ENCODE measurements at places on chromosomes 6 and 20.

DNA sequence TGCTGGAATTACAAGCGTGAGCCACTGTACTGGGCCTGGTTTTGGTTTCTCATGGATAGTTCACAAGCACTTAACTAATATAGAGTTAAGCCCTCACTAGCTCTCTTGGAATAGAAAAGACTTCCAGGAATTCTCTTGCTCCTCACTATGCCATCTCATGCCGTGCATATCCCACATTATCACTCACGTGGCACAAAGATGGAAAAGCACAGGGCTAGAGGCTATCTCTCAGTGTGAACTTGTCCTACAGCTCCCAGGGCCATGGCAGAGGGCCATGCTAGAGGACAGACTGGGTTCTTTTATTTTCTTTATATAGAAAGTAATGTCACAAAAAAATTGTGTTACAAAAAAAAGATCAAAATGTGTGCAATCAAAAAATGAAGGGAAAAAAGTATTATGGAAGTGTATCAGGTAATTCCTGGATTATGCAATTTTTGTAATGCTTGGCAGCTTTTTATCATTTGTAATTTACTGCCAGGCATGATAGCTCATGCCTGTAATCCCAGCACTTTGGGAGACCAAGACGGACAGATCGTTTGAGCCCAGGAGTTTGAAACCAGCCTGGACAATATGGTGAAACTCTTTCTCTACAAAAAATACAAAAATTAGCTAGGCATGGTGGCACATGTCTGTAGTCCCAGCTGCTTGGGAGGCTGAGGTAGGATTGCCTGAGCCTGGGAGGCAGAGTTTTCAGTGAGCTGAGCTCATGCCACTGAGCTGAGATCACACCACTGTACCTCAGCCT, 6.4 kb upstream of the SLC2A12 start:
- DNase-seq = no peak

- DNase-seq = no peak
Observed at GRCh38 chr20:13765299-13765698, 19.4 kb downstream of the ESF1 start.

GRCh38 chr6:100774681-100775080, 106.4 kb downstream of the ASCC3 start:
- DNase-seq = no peak

DNA sequence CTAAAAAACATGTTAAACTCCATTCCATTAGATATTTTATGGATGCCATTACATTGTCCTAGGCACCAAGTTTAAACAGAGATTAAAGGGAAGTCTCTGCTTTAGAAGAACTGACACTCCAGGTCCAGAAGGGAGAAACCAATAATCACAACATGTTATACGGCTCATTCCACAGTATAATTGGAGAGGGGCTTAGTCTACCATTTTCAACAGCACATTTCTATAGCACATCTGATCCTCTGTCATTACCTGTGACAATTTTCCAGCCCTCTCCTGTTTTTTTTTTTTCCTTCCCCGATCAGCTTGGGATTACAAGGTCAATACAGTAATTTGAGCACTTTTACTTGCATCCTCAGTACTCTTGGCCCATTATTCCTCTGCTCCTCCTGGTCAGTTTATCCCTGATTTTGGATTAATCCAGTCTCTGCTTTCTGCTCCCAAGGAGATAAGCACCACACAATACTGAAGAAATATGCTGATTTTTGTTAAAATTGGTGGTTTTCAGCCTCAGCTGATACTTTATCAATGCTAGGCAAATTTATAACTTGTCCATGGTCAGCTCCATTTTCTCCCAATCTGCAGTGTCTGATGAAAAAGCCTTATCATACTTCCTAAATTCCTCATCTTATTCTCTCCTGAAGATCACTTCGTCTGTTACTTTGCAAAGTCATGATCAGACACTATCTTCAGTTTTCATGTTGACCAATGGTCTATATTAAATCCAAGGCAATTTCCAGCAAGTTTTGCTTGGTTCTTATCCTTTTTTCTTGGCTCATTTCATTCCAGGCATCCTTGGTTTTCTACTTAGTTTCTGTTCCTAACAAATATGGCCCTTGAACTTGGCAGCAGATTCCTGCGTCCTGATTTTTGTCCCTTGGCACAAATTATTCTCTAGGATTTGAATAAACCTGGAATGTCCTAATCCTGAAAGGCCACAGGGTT, 30.8 kb upstream of the SYNCRIP start:
- no peak for DNase-seq

GRCh38 chr6:109373331-109373730, 8.9 kb downstream of the CD164 start:
- DNase-seq = no peak

- DNase-seq = no peak
Observed at GRCh38 chr6:96246563-96246962, 230.8 kb downstream of the FUT9 start.

DNA sequence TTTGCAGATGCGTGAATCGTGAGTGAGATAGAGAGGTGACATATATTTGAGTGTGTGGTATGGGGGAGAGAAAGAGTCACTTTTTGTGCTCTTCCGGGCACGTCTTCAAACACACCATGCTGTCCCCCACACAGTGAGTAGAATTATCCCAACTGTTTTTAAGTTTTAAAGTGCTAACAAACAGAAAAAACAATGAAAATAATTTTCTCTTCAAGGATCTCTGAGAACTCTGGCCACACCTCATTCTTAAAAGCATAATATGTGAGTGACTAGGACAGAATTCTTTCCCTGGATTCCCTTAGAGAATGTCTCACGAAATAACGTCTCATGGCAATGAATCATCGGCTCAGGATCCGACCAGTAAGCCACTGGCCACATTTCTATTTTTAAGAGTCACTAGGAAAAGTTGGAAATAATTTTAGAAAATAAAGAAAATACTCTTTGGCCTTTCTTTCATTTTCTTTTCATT, 235.7 kb upstream of the ZNF217 start:
- DNase-seq = peak; percentile 94

DNA sequence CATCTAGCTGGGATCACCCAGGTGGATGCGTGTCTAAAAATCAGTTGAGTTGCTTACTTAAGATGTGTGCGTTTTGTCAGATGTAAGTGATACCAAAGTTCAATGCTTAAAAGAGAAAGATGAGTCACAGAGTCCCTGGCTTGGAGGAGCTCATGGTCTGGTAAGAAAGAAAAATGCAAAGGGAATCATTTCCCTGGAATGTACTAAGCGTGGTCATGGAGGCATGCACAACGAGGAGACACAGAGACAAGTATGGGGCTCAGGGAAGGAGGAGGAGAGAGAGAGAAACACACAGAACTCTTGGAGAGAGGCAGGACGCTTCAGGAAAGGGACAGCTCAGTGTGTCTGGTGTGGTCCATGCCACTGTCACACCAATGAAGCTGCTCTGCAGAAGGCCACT, 186.9 kb upstream of the GMDS start:
- peak; percentile 79 for DNase-seq

DNA sequence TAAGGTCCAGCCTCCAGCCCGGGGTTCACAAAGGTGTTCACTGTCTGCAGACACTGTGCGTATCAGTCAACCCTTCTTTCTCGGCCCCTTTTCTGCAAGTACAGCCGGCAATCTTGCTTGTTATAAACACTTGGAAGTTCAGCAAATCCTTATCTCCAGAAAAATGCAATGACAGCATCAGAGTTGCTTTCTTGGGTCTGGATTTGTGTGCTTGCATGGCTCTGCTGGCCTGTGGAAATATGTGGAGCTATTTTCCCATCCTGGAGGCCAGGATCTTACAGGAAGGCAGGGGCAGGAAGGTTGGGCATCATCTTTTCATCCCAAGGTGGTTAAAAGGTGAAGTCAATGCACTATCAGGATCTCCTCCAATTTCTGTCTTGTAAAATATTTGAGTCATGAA, 100.3 kb downstream of the SMOC2 start:
- DNase-seq = no peak

GRCh38 chr6:37522836-37523235, 23.1 kb upstream of the CCDC167 start:
- no peak for DNase-seq

DNA sequence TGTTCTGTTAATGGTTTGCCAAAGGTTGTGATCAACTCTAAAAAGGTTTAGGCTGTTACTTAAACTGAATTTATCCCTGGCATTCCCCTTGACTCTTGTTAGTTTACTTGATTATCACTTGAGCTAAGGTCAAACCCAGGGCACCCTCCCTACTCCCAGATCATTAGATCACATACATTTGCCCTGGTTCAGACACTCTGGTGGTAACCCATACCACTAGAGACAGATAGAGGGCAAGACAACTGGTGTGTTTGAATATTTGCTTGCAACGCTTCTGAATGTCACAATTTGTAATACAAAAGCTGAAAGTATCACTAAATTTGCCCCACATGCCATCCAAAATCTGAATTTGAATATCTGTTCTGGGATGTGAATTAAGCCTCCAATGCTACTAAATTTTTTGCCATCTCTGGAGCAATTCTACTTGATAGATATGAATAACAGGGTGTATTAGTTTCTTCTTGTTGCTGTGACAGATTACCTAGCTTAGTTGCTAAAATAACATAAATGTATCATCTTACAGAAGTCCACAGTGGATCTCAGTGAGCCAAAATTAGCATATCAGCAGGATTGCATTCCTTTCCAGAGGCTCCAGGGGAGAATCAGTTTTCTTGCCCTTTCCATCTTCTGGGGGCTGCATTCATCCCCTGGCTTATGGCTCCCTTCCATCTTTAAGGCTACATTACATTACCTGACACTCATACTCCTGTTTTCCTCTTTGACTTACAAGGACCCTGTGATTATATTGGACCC, 45.4 kb downstream of the FIG4 start:
- no peak for DNase-seq

DNA sequence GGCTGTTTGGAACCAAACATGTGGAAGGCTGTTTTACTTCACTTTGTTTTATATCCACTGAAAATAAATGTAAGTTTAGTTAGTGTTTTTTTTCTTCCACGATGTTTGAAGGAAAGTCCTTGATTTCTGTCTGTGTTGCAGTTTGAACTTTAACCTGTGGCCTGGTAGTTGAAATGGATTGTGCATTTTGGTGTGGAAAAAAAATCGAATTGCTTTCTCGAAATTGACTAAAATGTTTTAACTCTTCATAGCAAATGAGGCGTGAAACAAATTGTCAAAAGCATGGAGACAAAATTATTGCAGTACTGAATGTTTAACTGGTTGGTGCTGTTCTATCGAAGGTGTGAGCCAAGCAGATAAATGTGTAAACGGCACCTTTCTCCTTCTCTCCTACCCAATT, 24.5 kb downstream of the ARID1B start:
- DNase-seq = no peak

DNA sequence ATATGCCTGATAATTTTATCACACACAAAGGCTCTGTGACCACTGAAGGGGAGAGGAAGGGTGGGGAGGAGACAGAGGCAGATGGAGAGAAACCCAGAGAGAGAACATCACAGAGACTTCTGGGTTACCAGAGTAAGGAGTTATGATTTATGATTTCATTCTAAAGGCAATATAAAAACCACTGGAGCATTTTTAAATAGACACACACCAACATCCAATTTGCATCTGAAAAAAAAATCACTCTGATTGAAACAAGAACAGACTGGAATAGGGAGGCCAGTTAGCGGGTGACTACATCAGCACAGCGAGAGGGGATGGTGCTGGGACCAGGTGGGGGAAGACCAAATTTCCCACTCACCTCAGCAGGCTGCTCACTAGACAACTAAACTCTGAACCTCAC, 104.8 kb downstream of the AGPAT4 start:
- DNase-seq = no peak

- peak; percentile 24 for DNase-seq
Observed at GRCh38 chr6:15689586-15690482, 27.0 kb upstream of the DTNBP1 start.

DNA sequence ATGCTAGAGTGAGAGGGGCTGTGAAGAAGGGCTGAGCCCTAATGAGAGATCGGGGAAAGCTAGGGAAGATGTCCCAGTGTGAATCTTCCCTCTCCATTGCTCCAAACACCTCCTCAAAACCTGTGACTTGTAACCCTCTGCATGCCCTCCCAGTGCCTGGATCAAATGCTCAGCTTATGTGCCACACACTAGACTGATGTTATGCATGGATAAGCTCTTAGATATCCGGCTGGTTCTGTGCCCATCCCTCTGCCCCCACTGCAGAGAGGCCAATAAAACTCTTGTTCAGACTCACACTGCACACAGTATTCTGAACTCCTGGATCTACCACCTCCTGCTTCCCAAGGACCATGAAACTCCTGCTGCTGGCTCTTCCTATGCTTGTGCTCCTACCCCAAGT, at the start of gene DEFB118:
Gene DEFB118, plus strand, starts transcription at position 301 of the 400 bp plus-strand sequence. Its CDS starts 50 bp downstream, at position 351.
- DNase-seq = no peak

DNA sequence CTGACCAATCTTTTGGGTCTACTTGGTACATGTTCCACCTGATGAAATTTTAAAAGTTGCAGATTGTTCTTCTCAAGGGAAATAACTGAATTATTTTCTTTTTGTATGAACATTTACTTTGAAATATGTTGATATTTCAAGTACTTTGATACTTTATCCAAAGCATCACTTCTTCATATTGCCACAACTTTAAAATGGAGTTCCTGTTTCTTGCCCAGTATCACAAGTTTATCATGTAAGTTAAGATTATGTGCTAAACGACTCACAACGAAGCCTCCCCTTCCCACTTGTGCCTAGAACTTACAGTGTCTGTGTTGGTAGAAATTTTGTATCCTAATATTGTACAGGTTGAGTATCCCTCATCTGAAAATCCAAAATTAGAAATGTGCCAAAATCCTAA, 108.4 kb downstream of the ARID1B start:
- DNase-seq = no peak

- DNase-seq = peak; percentile 47
Observed at GRCh38 chr6:44649365-44650025, 262.0 kb downstream of the CDC5L start.

GRCh38 chr20:56676001-56676400, 46.9 kb downstream of the TFAP2C start:
- no peak for DNase-seq

- DNase-seq = no peak
Observed at GRCh38 chr6:11373208-11373607, 140.7 kb upstream of the NEDD9 start.
